ENCODE measurements at places on chromosomes 1 and 21.
A peak's percentile ranks its signal among the peaks of the same experiment; 100 is the strongest.

GRCh38 chr1:200951016-200951415, 56.3 kb downstream of the INAVA start:
- no peak for DNase-seq

- DNase-seq = no peak
Observed at GRCh38 chr1:29829448-29830344, 593.4 kb downstream of the PTPRU start.

GRCh38 chr21:32392880-32393676, at the start of gene URB1:
Gene URB1, minus strand, starts transcription at chr21:32393012. Its CDS starts 102 bp downstream, at chr21:32392910.
- peak; percentile 95 for DNase-seq

GRCh38 chr1:218339267-218339831, 5.8 kb upstream of the TGFB2 start:
- peak; percentile 64 for DNase-seq

DNA sequence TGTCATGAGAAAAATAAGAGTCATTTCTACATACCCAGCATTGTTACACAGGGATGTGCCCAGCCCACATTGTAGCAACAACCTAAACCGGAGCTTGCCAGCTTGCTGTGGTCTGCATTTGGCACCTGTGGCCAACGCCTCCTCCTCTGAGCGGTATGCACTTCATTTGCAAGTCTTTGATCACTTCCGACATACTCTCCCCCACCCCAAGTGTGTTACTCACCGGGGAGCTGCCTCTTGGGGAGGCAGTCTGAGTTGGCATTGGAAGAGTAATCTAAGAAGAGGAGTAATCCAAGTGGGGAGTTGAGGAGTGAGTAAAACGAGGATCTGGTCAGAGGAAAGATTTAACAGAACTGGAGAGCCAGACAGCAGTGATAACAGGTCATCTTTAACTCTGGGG, 3.8 kb downstream of the BCL9 start:
- DNase-seq = no peak

DNA sequence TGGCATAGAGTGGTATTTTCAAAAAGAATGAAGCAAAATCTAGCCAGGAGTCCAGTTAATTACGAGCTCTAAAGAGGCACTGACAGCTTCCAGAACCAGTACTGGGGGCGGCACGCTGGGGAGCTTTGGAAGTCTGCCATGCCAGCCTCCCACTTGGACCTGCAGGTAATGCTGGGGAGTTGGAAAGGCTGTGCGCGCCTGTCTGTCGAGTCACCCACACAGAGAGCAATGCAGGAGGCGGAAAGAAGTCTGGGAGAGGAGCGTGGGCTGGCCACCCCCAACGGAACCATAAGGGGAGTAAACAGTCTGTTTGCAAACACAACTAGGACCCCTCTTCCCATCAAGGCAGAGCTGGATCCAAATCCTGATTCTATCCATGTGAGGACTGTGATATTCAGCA, 84.5 kb downstream of the BEND5 start:
- no peak for DNase-seq

Data from OCI-M1 (cell line).